Kidney capillary endothelial cell (primary cell): ENCODE measurements at places on chromosomes 11 and 22.

GRCh38 chr22:37804881-37805809 is 2.6 kb upstream of the GCAT start:
- DNase-seq, result peak; percentile 74

DNA sequence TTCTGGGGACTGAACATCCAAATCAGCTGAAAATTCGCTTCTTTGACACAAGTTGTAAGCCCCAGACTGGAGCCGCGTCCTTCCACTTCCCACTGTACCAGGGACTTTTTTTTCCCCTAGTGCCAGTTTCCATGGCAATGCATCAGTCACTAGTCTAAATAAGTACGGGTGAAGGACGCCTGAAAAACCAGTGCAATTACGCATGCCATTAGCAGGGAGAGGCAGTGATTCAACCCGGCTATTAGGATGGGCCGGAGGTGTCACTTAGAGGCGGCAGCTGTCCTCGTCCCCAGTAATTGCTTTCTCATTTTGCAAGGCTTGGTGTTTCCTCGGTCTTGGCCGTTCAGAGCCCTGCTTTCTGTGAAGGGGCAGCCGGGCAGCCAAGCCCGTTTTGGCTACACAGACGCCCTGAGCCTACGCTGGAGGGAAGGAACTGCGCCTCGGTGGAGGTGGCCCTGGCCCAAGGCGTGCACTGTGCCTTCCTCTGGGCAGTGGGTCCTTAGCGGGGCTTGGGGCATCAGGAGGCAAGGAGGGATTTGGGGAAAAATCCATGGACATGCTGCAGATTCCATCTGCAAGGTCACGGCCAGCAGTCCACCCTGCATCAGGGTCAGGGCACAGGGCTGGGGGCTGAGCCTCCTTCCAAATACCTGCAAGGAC is 319.7 kb downstream of the CTTN start:
- DNase-seq, result no peak

DNA sequence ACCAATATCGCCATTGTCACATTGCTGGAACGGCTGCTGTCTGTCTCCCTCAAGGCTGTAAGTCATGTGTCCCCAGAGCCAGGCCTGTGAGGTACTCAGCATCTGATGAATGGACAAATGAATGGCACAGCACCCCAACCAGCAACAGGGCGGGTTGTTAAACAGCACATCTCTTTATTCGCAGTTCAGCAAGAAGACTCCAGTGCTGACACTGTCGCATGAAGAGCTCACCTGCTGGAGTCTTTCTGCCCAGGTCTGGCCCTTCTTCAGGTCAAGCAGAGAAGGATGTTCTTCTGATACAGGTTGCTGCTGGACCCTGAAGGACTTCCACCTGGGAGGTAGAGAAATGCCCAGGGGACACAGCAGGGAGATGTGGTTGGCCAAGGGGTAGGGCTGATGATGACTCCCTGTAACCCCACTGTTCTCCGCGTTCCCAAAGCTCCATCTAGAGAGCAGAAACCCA is 4.8 kb downstream of the SPATA19 start:
- DNase-seq, result no peak

DNA sequence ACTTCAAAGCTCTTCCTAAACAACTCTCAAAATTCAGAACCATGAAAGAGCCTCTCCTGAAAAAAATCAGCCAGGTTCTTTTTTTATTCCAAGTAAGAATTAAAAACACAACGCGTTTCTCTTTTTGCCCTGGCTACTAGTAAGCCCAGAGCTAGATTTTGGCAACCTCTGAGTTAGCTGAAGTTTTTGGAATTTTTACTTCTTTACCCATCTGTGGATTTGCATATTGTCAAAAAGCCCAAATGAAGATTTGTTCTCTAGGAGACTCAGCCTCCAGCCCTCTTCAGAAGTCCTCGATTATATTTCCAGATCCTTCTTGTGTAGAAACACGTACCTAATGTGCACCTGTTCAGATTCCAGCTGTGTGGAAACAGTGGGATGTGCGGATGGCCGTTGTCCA is 517.9 kb downstream of the TBC1D22A start:
- DNase-seq, result no peak

DNA sequence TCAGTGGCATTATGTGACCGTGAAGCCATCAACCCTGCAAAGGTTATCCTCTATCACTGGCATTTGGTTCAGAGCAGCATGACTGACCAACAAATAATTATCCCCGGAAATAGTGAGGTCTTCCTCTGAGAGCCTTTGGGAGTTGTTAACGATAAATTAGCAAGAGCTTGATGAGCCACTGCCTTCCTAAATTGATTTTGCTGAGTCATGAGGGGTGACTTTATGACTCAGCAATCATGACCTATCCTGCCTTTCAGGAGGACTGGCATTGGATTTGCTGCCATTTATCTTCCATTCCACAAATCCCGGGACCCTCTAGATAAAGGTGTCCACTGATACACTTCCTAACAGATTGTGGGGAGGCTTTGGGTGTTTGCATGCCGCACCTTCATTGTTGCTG is 80.8 kb upstream of the MTNR1B start:
- DNase-seq, result no peak

- DNase-seq, result no peak
Measured at GRCh38 chr11:12413141-12414052, 36.0 kb downstream of the PARVA start.

DNA sequence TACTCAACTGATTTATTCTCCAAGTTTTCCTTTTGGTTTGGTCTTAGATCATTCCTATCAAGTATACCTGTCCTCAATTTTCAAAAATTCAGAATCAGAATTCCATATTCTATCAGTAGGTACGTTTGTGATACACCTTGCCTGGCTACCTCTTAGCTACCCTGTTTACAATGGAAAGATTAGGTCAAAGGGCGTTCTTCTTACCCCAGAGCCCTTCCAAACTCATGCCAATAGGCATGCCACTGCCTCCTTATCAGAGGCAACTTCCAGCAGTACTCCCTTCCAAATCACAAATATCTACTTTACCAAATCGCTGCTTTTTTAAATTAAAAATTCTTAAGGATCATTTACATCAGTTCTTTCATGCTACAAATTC is 1.0 kb downstream of the PATL1 start:
- no peak for DNase-seq

- DNase-seq, result no peak
Measured at GRCh38 chr11:115145324-115145723, 358.9 kb downstream of the CADM1 start.

DNA sequence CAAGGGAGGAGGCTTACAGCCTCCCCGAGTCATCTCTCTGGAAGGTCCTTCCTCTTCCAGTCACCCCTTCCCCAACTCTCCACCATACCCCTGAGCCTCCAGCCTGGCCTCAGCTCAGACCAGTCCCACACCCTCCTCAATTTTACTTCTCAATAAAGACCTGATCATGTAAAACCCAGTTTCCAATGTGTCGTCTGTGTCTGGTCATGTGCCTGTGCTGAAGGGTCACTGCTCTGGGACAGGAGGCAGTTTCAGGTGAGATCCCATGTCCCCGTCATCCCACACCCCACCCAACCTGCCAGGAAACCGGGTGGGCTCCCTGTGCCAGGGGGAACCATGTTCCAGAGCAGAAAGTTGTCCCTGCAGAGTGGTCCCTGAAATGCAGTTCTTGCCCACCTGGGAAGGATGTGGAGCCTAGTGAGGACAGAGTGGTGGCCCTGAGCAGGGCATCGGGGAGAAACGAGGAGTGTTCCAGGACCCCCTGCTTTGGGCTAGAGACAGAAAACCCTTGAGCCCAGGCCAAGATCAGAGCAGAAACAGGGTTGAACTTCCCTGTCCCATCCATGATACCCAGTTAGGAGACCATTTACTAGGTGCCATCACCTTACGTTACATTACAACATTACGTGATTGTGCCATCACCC is 19.4 kb downstream of the IGLL5 start:
- DNase-seq, result no peak

GRCh38 chr11:128669506-128670270 is 24.2 kb upstream of the FLI1 start:
- DNase-seq, result no peak

DNA sequence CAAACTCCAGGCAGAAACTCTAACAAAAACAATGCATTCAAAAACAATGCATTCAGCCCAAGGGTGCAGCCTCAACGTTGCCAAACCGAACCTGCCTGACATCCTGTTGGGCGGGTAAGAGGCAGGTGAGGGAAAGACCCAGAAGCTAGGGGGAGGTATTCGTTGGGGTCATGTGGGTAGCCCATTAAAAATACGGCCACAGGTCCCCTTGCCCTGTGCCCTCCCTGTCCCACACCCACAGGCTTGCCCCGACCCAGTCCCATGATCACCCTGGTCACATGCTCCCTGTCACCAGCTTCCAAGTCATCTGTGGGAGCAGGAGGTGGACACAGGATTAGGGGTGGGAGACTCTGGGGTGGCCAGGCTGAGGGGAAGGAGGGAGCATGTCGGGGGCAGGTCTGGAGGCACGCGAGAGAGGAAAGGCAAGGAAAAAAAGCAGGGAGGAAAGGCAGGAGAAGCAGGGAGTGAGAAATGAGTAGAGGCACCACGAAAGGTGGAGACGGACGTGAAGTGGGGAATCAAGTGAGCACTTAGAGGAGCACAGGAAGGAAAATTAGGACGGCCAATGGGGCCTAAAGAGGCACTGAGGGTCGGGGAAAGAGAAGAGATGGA is 683 bp downstream of the PLA2G6 start:
- no peak for DNase-seq

GRCh38 chr11:20658135-20658534 is 11.3 kb upstream of the NELL1 start:
- no peak for DNase-seq

GRCh38 chr11:66479394-66480116 is 679 bp upstream of the DPP3 start:
- peak; percentile 33 for DNase-seq

DNA sequence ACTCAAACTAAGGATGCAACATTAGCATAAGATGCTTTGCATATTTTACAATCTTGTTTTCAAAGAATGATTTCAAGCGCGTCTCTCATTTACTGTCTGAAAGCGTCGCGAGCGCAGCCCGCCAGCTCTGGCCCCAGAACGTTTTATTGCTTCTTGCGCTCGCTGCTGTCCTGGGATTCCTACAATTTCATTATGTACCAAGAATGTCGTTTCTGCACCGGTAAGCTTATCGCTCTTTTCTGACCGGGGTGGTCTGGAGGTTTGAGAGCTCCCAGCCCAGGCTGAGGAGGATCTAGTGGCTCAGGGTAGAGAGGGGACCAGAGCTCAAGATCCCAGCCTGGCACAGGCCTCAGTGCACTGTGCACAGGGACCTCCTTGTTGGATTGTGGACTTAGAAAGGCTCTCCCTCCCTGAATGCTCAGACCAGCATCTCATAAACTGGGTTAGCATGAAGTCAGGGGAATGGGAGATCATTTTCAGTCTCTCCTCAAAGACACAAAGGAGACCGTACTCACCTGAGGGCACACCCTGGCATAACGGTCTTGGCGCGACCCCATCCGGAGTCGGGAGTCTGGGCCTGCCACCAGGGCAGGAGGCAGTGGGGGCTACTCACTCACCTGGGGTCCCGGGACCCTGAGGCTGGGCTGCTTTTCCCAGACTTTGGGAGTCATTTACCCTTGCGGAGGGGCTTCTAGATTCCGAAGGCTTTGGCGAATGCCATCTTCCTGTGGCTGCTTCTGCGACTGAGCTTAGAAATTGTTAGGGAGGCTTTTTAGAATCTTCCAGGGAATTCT is 817.4 kb downstream of the BRD1 start:
- no peak for DNase-seq

GRCh38 chr22:36424901-36425579 is 37.3 kb upstream of the MYH9 start:
- DNase-seq, result no peak

DNA sequence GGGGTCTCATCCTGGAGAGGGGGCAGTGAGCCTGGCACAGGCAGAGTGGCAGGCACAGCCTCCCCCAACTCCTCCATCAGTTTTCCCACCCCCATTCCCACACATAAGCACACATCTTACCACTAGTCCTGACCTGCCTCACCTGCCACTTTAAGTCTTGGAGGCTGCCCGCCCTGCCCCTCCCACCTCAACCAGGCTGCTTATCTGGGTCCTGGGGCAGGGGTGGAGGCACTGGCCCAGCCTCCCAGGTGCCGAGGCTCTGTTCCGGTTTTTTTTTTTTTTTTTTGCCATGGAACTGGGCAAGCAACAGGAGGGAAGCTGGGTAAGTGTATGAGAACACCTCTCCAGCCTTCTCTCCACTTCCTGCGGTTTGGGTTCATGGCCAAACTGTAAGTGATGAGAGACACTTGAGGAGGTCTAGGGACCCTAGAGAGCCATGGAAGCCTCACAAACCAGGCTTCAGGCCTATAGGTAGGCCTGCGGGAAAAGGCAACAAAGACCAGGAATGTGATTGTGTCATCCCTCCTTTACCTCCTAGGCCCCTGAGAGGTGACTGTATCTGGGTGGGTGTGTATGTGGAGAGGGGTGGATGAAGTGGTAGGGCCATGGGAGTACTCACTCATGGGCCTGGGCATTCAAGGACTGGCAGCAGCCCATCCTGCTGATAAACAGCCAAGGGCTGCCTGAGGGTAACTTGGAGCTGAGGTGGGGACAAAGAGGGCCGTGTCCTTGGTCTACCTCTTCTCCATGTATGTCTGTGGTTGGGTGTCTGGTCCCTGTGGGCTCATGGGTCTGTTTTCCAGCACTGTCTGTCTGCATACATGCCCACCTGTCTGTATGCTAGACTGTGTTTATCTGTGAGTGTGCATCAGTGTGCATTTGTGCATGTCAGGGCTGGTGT is 22.6 kb downstream of the PHLDB1 start:
- no peak for DNase-seq

DNA sequence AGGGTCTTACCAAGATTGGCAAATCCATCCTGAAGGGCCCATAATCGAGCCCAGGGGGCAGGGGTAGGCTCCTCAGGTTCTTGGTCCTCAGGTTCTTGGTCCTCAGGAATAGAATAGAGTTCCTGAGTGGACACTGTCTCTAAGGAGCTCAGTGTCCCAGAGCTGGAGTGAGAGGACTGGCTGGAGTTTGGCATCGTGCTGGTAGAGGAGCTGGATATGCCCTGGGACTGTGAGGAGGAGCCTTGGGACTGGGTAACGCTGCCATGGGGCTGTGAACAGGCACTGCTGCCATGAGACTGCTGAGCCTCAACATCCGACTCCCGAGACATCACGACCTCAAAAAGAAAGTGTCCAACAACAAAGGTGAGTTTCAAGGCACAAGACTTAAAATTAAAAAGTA is 7.2 kb downstream of the CHEK2 start:
- DNase-seq, result no peak

GRCh38 chr11:30855383-30856006 is 269.3 kb upstream of the MPPED2 start:
- peak; percentile 14 for DNase-seq

DNA sequence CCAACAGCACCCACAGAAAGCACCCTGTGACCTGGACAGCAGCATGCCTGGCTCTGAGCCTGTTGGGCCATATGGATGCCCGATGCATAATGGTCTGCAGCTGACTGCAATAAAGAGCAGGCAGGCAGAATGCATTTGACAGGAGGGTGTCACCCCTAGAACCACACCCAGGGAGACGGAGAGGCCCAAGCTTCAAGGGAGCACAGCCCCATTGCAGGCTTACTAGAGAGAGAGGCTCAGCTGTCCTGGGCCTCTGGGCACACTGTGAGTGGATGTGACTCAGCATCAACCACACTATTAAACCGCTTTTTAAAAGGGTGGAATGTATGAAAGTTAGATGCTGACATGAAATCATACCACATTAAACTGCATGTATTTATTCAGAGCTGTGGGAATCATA is 365.3 kb downstream of the CTTN start:
- DNase-seq, result no peak

GRCh38 chr22:48567213-48567975 is 1260.3 kb downstream of the BRD1 start:
- DNase-seq, result no peak

GRCh38 chr22:35638001-35638400 is 10.2 kb upstream of the APOL6 start:
- no peak for DNase-seq
